Stimulated activated CD8-positive, alpha-beta memory T cell treated with anti-CD3 and anti-CD28 coated beads, Interleukin-7, amount 100 ng/mL, for 48 hours (primary cell): ENCODE measurements at places on chromosomes 4 and X.

DNA sequence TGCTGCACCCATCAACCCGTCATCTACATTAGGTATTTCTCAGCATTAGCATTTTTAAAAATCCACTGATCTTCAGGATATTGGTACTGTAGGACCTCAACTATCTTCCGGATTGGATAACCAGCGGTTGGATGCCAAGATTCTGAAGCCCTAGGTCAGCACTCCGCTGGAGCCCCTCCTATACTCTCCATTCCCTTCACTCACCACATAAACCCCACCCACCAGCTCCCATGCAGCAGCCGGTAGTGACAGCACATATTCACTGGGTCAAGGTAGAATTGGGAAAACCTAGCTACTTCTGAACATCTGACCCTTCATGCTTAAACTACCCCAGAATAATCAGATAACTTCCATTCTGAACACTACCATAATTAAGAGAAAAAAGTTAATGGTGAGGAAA lies 134.9 kb downstream of the CORIN start:
- no peak for DNase-seq

- DNase-seq = no peak
Measured at GRCh38 chr4:78691971-78692821, 84.0 kb upstream of the BMP2K start.

DNA sequence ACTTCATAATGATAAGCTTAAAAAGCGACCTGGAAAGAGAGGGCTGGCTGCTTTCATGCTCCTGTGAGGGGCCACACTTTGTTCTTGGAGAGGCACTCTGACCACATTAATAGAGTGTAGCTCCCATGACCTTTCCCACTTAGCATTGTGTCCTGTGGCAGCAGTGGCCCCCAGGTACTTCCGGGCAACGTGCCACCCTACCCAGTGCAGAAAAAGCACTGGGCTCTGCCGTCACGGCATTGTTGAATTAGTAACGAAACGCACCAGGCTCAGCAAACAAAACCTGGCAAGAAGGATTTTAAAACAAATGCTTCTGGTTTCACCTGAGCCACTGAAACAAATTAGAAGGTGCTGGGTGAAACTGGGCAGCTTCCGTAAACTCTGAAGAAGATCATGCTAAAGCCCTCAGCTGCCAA lies 5.4 kb upstream of the SORBS2 start:
- no peak for DNase-seq

- DNase-seq = no peak
Measured at GRCh38 chrX:48468247-48468671, 1.8 kb downstream of the SLC38A5 start.

DNA sequence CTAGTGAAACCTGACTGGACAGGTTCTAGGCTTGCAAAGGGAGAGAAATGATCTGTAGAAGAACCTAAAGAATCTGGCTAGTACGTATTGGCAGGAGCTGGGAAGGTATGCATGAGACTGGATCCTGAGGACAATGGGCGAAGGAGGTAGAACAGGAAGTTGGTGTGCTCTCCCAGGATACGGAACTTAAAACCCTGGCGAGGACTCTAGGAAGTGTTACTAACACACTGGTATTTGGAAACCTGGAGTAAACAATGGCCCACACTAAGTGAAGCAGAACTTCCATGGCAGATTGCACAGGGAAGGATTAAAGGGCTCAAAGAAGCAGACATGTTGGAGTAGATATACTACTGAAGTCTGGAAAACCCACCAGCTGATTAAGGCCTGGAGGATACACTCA lies 9.1 kb downstream of the SYN1 start:
- no peak for DNase-seq

GRCh38 chr4:85398276-85398675 lies 76.7 kb upstream of the ARHGAP24 start:
- DNase-seq = no peak

DNA sequence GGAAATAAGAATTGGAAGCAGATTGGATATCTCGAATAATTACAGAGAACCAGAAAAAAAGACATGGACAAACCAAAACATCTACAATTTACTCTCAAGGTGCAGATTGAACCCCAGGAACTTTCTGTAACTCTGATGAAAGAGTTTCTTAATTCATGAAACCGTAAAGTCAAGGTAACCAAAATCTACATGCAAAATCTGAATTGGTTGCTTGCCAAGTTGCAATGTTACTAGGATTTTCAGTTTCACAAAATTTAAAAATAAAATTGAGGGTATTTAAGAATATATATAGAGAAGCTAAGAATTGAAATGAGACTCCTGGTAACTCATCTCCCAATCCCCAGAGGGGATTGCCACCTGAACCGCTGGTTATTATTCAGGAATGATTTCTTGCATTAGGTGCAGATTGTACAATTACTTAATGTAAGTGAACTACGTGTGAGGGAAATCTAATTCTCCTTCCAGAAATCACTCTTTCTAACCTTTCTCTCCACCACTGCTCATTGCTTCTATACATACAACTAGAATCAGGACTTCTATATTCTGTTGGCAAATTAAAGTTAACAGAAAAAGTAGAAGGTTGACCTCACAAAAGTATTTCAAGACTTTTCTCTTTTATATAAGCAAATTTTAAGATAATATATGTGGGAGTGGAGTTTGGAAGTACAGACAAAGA lies 221.5 kb upstream of the NDST4 start:
- no peak for DNase-seq

- DNase-seq = no peak
Measured at GRCh38 chr4:120403296-120403695, 336.6 kb upstream of the MAD2L1 start.

DNA sequence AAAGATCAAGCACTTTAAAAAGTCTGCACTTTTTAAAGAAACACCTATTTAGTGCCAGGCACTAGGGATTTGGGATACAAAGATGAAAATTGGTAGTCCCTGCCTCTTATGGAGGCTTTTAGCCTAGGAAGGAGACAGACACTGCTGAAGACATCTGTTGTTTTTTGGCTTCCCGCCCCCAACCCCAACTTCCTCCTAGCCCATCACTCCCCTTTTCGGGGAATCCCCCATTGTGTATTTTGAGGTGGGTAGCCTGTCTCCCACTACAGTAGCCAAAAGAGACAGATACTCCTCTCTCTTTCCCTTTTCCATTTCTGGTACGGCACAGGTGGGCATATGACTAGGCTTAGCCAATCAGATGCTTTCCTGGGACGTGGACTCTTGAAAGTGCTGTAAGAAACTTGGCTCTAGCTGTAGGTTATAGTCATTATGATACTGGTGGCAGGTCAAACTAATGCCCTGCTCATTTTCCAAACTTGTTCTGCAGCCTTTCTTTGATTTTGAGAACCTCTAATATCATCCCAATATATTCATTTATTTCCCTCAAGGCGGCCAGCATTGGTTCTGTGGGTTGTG lies 194.6 kb upstream of the RBPJ start:
- no peak for DNase-seq
